ENCODE measurements at places on chromosomes 4 and X.

GRCh38 chr4:80446664-80447063 lies 111.1 kb downstream of the CFAP299 start:
- no peak for DNase-seq

- DNase-seq: no peak
Measured at GRCh38 chrX:10341309-10341708, 184.5 kb downstream of the CLCN4 start.

GRCh38 chr4:125321709-125322365 lies 7.1 kb downstream of the FAT4 start:
- DNase-seq: no peak

DNA sequence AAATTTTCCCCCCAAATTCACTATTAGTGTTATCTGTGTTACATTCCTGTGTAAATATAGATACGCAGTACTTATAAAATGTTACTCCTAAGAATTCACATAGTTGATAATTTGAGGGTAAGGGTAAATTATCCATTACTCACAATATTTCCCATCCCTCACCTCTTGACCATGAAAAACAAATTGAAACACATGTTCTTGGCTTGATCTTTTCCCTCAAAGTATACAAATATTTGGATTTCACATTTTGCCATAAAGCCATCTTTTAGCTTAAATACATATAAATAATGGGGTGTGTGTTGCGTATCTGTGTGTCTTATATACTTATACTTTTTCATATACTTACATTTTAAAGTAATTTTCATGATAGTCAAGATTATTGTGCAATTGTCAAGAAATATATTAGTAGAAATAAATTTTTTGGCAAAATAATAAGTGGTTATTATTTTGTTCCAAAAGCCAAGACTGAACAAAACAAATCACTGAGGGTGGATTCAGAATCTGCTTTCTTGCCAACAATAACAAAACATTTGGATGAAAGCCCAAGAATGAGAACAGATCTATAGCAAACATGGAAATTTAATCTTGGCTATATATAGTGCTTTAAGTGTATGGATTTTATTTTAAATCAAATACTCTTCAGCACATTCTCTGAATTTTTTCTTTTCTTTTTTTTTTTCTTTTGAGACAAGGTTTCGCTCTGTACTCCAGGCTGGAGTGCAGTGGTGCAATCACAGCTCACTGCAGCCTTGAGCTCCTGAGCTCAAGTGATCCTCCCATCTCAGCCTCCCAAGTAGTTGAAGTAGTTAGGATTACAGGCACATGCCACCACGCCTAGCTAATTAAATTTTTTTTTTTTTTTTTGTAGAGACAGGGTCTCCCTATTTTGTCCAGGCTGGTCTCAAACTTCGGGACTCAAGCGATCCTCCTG lies 48.5 kb upstream of the PRSS48 start:
- DNase-seq: no peak

DNA sequence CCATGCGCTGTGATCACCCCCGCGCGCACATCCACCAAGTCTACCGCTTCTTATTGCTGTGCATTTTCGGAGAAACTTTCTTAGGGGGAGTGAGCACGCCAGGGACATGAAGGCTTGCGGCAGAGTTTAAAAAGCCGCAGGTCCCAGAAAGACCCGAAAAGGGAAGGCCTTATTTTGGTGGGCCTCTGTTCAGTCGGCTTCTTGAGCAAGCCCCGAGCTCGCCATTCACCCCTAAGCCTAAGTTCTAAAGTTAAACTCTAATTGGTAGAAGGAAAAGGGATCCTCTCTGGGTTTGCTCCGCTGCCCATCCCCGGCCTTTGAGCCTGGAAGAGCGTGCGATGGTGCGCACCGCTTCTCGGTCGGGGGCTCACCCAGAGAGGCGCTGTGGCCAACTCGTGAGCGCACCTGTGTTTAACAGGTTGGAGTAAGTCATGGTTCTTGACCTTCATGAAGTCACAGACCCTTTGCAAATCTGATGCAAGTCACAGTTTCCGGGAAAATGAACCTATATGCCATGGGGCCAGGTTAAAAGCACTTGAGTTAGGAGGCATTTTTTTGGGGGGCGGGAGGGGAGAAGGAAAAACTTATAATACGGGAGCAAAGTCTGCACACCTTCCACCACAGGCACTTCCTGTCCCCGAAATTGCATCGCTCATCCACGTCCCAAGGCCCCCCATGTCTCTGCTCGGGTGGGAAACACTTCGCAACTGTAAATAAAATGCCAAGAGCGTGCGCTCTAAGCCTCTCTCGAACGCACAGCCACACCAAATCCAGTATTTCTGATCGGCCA lies 1.9 kb downstream of the PHOX2B start:
- no peak for DNase-seq
